ENCODE measurements at places on chromosomes 2 and 18.
A peak's percentile ranks its signal among the peaks of the same experiment; 100 is the strongest.

DNA sequence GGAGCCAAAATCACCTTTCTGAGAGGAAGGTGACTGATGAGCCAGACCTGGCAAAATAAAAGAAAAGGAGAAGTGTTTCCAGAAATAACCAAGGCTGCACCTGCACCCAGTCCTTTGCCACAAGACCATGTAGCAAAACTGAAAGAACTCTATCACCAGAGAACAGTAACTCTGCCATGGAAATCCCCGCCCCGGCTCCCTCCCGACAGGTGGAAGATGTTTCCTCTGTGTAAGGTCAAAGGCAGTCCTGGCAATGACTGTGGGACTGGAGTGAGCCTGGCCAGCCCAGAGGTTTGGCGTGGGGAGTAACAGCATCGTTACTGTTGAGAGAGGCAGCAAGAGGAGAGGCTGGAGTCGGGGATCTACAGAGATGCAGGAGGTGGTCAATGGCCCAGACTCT is 42.3 kb downstream of the SPRED2 start:
- DNase-seq: no peak

GRCh38 chr2:70519453-70519852 is 34.2 kb downstream of the TGFA start:
- DNase-seq: no peak

- no peak for DNase-seq
Measured at GRCh38 chr18:22838639-22839277, 94.4 kb upstream of the RBBP8 start.

DNA sequence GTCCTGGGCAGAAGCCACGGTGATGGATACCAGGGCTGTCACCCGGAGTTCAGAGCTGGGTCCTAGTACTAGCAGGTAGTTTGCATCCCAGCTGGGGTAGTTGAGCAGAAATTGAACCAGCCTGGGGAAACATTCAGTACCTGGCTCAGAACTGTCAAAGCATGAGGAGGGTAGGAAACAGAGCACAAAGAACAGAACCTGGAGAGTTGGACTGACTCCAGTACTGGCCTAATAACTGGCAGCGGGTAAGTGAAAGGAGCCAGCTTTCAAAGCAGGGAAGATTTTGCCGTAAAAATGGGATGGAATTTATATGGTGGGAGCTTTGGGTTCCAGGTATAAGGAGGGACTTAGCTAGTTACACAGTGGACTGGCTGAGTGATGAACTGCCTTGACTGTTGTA is 23.8 kb downstream of the ATG16L1 start:
- DNase-seq: no peak

- DNase-seq: no peak
Measured at GRCh38 chr2:239194731-239195317, 206.0 kb downstream of the HDAC4 start.

DNA sequence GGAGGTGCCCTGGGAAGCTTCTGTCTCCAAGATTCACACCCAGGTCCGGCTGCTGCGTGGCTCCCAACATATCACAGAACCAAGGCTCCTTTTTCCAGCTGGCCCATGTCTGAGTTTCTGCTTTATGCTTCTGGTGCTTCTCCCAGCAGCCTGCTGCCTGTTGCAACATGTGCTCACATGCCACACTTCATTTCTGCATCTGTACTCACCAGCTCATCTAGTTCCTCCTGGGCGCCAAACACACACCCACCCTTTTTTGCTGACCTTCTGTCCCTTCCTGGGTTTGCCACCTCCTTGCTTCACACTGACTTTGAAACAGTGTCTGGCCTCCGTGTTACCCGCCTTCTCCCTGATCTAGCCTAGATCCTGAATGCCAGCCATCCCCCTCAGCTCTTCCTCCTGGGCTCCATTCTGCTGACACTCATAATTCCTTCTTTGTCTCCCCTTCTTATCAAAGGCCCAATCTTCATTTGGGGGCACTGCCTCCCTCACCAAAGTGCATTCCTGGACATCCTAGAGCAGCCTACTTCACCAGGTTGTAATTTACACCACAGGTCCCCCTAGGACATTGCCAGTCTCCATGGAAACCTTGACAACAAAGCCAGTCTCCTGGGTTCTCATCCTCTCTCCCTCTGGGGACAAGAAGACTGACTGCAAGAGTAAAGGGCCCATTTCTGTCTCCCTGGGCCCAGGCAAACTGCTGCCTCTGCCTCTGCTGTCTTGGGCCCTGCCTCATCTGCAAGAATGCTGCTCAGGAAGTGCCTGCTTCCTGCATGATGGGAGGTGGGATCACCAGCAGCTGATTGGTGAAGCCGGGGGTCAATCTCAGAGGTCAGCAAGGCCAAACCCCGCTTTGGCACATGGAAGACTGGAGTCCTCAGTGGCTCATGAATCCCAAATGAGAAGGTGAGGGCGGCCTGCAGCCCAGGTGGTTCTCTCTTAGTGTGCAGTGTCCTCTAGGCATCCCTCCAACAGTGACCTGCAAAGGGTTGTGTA is 13.9 kb upstream of the PROM2 start:
- no peak for DNase-seq

DNA sequence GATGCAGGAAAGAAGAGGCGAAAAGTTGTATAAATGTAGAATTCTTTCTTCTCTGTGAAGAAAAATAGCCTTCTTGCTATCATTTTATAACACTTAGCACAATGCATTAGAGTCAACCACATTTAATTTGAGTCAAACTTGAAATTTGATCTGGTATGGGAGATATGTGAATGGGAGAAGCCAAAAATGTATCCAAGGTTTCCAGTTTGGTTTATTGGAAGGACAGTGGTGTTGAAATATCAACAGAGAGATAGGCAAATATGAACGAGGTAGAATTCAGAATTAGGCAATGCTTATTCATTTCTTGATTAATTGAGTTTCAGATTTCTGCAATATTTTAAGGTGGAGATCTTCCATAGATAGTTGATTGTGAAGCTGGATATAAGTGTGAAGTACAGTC is 991.9 kb upstream of the CHAC2 start:
- no peak for DNase-seq

- DNase-seq: no peak
Measured at GRCh38 chr18:78926243-78926615, 53.4 kb upstream of the SALL3 start.

DNA sequence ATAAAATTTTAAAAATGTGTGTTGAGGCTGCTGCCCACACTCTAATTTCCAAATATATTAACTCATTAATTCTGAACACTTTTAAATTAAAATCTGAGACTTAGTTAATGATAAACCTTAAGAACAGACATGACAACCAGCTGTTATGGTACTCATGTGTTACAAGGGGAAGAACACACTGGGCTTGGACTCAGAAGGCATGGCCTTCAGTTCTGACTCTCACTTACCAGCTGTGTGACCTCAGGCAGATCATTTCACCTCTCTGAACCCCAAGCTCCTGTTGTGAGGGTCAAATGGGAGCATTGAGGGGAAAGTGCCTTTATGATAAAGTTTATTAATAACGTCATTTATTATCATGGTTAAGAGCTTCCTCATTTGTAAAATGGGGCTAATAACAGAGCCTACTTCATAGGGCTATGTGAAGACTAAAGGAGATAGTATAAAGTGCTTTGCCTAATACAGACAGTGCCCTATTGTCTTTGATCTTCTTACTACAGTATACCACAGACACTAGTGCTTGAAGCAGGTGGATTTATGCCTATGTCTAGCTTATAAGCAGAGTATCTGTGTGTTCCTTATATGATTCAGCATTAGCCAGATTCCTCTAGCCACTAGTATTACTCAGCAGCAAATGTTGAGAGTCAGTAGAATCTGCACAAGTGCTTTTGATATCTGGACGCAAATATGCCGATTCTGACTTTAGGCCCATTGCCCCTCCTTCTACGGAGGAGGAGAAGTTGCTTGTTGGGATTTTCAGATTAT is 99.6 kb downstream of the SGPP2 start:
- DNase-seq: no peak

DNA sequence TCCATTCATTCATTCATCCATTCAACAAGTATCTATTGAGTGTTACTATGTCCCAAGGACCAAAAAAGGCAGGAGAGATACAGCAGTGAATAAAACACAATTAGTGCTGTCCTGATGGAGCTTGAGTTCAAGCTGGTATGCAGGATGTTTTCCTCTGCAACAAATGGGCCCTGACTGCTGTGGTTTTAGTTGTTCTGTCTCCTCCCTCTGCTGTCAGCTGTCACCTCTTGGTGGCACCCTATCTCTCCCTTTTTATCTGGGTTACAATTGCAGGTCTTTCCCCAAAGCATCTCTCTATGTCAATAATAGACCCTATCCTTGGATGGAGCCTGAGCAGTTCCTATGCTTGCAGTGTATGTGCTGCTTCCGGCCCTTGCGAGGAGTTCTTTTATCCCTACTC is 304.8 kb downstream of the PDE11A start:
- DNase-seq: no peak

GRCh38 chr2:131590896-131591295 is 63.2 kb downstream of the CCDC74A start:
- DNase-seq: no peak

GRCh38 chr2:64478502-64479230 is 24.7 kb downstream of the LGALSL start:
- no peak for DNase-seq

DNA sequence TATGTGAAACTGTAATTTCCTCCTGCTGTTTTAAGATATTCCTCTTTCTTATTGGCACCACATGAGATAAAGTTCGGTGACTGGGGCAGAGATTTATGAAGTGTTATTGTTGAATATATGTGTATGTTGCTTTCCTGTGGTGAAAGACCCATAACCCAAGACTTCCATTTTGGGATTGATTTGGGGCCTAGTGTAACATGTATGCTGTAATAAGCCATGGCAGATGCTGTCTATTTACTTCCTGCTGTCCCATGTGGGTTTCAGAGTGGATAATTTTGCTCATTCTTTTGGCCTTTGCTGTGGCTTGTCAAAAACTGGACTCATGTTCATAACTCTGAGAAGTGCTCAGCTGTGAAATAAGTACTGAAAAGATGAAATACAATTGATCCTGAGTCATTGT is 10.8 kb upstream of the MYO1B start:
- DNase-seq: no peak

DNA sequence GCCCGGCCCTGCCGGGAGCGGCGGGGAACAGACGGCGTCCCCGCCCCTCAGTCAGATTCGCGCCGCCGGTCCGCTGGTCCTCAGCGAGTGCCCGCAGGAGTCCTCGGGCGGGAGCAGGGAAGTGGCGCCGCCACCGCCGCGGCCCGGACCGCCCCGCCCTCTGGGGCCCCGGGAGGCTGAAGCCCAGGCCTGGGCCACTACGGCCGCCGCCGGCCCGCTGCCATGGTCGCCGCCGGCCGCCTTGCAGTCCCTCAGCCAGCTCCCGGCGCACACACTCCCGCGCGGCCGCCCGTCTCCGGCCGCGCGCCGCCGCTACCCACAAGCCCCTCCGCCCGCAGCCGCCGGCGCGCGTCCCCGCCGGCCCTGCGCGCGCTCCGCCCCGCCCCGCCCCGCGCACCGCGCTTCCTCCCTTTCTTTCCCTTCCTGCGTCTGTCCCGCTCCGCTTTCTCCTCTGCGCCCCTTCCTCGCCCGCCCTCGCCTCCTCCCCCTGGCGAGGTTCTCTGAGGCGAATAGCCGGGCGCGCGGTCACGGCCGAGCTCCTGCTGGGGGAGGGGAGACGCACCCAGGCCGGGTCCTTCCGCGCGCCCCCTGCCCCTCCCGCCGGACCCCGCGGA is at the start of gene ROCK2:
ROCK2 (minus strand) TSS at position 295 of the 614 bp plus-strand sequence. CDS start 500 bp downstream, outside the sequence.
- DNase-seq: peak; percentile 26

DNA sequence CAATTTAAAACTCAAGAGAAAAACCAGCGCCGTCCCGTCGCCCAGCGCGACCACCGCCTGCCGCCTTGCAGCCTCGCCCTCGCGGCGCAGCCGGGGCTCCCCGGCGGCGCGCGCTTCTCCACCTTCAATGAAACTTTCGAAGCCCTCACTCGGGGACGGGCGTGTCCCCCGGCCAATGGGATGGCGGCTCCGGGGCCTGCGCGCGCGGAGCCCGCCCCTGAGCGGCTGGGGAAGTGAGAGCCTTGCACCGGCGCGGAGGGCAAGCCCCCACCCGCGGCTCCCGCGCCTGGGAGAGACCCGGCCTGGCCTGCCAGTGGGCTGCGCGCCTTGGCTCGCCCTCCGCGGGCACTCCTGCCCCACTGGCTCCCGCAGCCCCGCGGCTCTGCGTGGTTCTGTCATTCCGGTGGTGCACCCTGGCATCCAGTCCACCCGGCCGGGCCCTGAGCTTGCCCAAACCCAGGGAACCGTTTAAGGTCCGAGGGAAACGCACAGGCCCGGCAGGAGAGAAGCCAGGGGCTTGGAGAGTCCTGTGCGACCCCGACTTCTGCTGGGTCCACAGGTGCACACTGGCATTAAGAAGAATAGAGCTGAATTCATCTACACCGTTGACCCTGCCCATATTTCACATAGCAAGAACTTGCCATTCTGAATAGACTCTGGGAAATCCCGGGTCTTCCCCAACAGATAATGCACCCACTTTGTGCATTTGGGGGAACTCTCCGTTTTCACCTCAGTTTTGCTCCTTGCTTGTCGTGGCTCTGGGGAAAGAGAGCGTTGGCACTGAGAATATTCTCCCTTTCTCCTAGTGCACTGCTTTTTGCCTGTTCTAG is at the start of gene PIEZO2:
PIEZO2 (minus strand) TSS at position 129 of the 830 bp plus-strand sequence. CDS start 981 bp downstream, outside the sequence.
- DNase-seq: no peak

DNA sequence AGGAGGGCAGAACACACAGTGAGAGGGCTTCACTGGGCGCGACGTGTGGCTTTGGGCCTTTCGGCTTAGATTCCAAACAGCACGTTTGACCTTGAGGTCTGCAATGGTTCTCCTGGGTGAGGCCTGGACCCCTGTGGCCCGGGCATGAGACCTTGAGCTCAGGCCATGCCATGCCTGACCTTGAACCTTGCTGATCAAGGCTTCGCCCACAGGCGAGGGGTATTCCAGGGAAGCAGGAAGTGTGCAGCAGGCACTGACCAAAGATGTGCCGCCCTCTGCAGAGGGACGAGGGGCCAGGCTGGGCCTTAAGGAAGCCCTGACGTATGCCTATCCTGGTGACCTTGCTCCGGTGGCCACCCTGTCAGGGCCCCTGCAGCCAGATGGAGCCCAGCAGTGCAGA is 178.3 kb upstream of the HDAC4 start:
- DNase-seq: no peak

GRCh38 chr2:201959198-201959597 is 74.5 kb upstream of the FZD7 start:
- DNase-seq: no peak

DNA sequence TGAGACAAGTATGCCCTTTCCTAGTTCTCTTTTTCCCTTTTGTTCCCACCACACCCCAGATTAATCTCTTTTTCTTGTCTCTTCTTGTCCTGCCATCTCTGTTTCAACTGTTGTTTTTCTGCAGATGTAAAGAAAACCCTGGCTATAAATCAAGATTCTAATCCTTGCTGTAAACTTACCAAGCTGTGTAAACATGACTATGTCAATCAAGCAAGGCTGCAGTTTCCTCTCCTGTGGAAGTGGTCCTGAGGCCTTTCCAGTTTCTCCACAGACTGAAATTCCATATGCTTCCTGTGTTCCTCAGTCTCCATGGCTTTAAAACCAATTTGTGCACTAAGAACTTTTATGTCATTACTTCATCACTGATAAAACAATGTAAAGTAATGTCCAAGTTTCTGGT is 288.8 kb upstream of the PIK3C3 start:
- no peak for DNase-seq

GRCh38 chr2:119377294-119377992 is 10.7 kb downstream of the DBI start:
- DNase-seq: no peak

GRCh38 chr2:62573137-62573731 is 67.2 kb upstream of the TMEM17 start:
- DNase-seq: no peak

- DNase-seq: no peak
Measured at GRCh38 chr2:54015798-54016699, 45.3 kb upstream of the PSME4 start.
